ENCODE measurements at places on chromosomes 11 and 22.

- DNase-seq: no peak
Observed at GRCh38 chr22:40432157-40432556, 61.8 kb downstream of the SGSM3 start.

DNA sequence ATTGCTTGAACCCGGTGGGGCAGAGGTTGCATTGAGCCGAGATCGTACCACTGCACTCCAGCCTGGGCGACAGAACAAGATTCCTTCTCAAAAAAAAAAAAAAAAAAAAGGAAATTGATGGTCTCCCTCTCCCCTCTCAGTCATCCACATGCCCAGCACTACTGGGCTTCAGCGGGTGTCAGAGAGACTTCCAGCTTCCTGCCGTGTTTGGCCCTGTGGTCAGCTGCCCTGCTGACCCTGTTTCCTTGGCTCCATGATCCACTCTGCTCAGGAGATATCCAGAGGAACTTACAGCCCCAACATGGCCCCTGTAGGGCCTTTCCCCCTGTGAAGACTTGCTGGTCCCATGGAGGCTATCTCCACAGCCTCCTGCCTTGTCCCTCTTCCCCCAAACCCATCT lies 6.1 kb upstream of the PNPLA3 start:
- DNase-seq: no peak

DNA sequence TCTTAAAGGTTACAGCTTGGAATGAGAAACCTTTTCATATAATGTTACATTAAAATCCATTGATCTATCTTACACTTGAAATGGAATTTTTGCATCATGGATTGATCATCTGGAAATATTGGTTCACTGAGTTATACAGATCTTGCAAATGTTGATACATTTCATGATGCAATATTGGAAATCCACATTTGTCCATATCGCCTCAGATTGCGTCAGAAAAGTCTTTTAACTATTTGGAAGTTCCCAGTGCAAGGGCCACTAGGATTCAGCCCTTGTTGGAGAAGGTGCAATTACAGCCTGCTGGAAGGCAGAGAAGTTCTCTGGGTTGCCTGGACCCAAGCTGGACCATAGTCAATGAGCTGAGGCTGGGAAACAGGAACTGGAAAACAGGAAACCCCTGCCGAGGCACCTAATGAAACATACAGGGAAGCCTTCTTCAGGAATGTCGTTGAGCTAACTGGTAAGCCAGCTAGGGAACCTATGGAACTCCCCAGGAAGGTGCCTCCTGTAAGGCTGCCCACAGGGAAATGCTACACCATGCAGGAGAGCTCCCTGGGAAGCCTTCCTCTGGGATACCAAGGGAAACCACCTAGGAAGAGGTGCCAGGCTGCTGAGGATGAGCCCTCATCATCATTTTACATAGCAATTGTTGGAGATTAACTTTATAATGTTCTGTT lies 600.4 kb upstream of the CADM1 start:
- no peak for DNase-seq

DNA sequence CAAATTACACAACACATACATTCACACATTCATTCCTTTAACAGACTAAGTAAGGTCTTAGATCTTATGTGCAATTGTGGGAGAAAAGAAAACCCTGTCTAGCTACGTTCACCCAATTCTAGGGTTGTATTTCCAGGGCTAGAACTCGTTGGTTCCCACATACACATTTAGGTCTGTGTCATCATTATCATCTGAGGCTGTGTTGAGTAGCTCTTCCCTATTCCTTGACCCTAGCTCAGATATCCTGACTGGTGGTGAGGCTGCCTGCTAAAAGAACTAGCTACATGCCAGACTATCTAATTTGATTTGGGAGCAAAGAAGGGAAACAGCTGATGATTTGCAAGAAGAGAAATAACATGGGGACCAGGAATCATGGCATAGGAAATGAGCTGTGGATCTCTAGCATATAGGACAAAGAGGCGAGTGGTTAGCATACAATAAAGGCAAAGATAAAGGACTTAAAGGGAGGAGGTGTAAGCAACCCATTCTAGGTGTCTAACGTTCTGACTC lies 27.5 kb upstream of the OR10G7 start:
- DNase-seq: no peak

GRCh38 chr22:43554694-43555365 lies 143.0 kb downstream of the MPPED1 start:
- no peak for DNase-seq

- no peak for DNase-seq
Observed at GRCh38 chr22:43109511-43109910, 1.0 kb upstream of the BIK start.

- no peak for DNase-seq
Observed at GRCh38 chr11:130480711-130481140, 32.3 kb downstream of the ADAMTS15 start.

GRCh38 chr11:32149748-32150147 lies 58.9 kb downstream of the RCN1 start:
- DNase-seq: no peak

DNA sequence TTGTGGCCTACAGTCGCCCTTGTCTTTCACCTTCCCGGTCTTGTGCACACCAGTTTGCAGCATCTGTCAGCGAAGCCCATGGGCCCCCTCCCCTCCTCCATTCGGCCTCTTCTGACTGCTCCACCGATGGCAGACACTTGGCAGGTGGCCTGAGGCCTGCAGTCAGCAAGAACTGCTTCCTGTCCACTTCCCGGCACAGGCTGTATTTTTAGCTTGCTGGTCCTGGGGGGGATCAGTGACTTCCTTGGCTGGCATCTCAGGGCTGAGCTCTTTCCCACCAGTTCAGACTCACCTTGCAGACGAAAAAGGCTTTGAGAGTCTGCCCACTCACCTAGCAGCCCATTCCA lies 106.4 kb downstream of the SYN3 start:
- DNase-seq: no peak

DNA sequence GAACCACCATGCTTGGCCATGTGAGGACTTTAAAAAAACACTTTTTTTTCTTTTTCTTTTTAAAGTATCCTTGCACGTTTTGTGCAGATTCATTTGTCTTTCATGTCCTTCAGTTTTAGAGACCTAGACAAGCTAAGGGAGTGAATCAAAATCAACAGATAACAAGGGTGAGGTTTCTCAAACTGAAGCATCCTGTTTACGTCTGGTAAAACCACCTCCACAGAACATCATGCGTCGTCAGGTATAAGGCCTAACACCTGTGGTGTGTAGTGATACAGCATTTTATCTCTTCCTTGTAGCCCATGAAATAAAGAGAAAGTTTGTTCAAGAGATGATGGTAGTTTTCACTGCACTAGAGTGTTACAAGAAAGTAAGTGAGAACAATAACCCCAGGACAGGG lies 26.3 kb upstream of the CSF2RB start:
- DNase-seq: no peak

GRCh38 chr11:4527926-4528325 lies 17.1 kb upstream of the OR52M1 start:
- no peak for DNase-seq

- DNase-seq: no peak
Observed at GRCh38 chr22:40829131-40829530, 10.0 kb upstream of the SLC25A17 start.

DNA sequence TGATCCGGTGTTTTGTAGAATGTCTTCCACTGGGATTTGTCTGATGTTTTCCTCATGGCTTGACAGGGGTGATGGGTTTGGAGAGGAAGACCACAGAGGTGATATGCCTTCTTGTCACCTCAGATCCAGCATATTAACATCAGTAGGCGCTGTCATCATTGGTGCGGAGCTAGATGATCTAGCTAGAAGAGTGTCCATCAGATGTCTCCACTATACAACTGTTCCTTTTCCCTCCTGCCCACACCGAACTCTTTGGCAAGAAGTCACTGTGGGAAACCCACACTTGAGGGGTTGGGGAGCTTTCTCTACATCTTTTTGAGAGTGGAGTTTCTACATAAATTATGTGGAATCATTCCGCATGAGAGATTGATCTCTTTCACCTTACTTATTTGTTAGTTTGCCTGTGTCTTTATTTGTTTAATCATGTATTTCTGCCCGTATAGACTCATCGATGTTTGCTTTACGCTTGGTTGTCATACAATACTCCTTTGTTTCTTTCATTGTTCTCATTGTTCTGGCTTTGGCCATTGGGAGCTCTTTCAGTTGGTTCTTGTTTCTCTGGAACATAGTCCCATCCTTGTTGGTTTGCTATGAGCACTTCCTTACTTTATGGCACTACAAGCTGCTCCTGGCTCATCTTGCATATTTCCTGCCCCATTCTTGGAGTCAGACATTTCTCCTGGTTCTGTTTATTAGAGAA lies 1420.3 kb downstream of the BRD1 start:
- DNase-seq: no peak

GRCh38 chr22:44404341-44405020 lies 91.7 kb upstream of the SHISAL1 start:
- no peak for DNase-seq

DNA sequence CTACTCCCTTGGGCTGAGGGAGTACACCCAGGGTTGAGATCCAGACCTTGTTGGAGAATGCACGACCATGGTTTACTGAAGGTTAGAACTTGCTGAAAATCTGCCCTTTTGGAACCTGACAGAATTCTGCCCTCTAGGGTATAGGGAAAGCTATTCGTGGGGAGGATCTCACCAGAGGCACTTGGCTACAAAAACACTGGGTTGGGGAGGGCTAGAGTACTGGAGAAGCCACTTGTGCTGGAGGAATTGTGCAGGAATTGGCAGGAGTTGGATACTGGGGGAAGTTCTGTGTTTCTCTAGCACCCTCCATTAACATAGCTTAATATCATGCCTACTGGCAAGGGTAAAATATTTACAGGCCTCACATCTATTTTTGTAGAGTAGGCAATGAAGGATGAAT lies 55.8 kb downstream of the PPME1 start:
- no peak for DNase-seq

DNA sequence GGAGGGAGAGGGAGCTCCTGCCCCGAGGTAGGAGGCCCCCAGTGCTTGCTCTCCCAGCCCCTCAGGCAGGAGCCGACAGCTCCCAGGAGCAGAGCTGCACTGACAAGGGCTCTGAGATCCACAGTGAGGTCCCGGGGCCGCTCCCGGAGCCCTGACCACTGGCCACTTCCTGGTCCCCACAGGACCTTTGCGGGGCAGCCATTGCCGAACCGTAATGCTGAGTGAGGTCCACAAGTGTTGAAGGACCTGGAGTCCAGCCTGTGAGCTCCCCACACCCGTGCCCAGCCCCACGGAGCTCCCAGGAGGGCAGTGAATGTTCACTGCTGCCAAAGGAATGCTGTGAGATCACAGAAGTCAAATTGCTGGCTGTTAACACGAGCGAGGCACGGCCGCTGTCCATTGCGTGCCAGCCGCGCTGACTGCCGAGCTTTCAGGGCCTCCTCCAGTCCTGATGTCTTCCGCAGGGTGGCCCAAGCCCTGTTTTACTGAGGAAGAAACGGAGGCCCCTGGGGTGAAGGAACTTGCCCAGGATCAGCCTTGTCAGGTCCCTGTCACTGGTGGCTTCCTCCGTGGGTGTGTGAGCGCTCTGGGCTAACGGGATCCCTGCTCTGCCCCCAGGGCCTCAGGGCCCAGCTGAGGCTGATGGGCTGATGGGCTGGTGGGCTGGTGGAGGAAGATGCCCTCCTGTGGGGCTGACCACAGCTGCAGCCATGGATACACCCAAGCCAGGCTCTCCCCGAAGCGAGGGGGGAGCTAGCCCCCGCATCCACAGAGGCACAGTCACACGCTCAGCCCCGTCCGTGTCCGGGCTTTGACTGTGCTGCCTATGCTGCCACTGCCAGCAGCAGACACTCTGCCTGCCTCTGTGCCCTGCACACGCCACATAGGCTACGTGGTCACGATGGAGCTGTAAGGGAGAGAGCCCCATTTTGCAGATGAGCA lies 70.8 kb downstream of the WNT7B start:
- no peak for DNase-seq

- peak; percentile 28 for DNase-seq
Observed at GRCh38 chr11:58900479-58901420, 38.5 kb upstream of the GLYATL1 start.

DNA sequence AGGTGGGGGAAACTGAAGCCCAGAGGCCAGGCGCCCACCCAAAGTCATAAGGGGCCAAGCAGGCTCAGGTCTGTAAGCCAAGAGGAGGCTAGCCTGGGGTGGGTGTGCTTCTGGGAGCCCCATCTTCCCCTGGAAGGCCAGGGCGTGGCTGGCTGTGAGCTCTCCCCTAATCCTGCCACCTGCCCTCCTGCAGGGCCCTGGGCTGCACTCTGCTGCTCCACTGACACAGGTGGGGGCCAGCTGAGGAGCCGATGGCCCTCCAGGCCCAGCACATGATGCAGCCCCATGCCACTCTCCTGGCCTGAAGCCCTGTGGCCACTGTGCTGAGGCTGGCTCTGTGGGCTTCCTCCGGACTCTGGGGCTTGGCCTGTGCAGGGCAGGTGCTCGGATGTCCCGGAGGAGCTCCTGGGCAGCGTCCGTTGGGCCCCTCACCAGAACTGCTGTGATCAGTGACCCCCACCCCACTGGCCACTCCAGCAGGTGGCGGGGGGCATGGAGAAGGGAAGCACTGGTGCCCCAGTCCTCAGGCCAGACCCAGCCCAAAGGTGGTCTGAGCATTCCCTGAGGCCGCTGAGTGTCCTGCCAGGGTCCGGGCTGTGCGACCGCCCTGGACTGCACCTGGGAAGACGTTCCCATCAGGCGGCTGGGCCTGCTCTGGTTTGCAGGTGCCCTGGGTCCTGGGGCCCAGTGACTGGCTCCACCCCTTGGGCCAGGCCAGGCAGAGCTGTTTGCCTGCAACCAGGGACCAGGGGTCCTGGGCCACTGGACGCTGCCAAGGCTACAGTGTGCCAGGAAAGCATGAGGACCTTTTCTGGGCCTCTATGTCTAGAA lies 8.5 kb downstream of the PIM3 start:
- DNase-seq: no peak

- no peak for DNase-seq
Observed at GRCh38 chr11:62421996-62422395, 3.2 kb downstream of the SCGB1A1 start.

DNA sequence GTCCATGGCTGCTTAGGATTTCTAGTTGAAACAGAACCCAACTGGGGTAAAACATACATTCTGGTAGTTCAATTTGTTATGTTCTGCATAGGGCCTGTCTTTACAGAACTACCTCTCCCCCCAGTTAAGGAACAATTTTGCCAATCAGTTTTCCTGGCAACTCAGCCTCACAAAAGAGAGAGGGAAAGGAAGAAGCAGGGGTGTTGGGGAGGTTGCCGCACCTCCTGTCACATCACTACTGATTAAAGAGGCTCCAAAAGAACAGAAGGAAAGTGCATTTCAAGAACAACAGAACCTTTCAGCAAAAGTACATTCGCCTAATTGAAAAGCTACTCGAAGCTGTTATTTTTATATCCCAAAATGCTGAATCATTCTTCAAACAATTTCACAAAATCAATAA lies 217.6 kb downstream of the CADM1 start:
- no peak for DNase-seq

- no peak for DNase-seq
Observed at GRCh38 chr11:44377121-44377520, 67.2 kb upstream of the ALX4 start.

- no peak for DNase-seq
Observed at GRCh38 chr11:107924306-107924705, 3.9 kb upstream of the RAB39A start.

- DNase-seq: peak; percentile 89
Observed at GRCh38 chr11:124174001-124174583, 9.1 kb upstream of the OR10D3 start.

GRCh38 chr22:24068717-24069297 lies 57.7 kb downstream of the CABIN1 start:
- no peak for DNase-seq

All from COR-L47 (cell line).